AG09319 (cell line): ENCODE measurements at places on chromosomes 11 and 22.

DNA sequence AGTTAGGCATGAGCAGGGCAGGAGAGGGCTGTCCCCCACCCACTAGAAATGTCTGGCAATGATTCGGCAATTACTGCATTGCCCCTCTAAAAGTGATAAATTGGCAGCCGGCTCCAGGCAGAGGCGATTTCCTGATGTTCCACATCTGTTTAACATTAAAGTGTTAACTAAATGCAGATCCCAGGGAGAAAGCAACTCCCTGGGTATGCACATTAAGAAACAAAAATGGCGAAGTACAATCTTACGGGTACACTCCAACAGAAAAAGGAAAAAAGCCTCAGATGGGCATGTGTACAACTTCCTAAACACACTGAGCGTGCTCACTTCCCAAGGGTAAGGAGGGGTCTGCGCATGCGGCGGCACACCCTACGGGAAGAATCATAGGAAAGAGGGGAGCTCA lies 314.4 kb downstream of the CASP12 start:
- DNase-seq, result no peak

- DNase-seq, result no peak
Observed at GRCh38 chr11:67076202-67076601, 19.6 kb downstream of the RHOD start.

DNA sequence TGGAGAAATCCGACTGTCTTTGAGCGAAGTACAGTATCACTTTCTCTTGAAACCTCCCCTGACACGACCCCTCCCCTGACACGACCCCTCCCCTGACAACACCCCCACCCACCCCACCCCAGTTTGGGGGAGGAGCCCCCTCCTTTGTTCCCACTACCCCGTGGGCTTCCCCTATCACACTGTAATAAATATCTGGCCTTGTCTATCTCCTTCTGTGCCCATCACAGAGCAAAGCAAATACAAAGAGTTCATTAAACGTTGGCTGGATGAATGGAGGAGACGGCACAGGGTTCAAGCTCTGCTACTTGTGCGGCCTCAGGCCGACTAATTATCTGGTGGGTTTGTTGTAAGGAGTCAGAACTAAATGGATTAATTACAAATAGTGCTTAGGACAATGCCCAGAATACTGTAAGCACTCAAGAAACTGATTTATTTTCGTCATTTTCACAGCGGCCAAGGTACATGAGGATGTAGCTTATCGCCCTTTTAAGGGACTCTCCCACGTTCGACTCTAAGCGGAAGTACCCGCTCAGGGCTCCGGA lies 628 bp upstream of the GGA1 start:
- DNase-seq, result no peak

GRCh38 chr11:55457641-55458040 lies 89.9 kb downstream of the OR4A15 start:
- DNase-seq, result no peak

DNA sequence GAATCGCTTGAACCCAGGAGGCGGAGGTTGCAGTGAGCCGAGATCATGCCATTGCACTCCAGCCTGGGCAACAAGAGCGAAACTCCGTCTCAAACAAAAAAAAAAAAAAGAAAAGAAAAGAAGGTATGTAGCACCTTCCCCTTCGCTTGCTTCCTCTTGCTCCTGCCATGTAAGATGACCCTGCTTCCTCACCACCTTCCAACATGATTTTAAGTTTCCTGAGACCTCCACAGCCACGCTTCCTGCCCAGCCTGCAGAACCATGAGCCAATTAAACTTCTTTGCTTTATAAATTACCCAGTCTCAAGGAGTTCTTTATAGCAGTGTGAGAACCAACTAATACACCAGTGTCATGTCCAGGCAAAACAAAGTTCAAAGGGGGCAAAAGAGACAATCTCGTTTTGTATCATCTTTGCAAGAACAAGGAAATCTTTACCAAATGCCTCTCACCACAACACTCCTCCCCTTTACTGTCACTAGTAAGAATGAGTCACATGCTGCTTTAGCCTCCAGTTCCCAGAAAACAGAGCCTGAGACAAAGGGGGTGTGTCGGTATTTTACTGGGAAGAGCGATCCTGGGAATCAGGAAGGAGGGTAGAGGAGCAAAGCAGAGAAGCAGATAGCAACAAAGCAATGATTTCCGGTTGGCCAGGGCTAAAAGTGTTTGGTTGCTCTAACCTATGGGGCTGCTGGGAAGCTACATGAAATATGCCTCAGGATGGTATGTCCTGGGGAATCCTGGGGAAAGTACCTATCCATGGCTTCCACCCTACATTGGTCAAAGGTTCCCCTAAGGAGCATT lies 10.5 kb upstream of the MCHR1 start:
- DNase-seq, result peak; percentile 52

DNA sequence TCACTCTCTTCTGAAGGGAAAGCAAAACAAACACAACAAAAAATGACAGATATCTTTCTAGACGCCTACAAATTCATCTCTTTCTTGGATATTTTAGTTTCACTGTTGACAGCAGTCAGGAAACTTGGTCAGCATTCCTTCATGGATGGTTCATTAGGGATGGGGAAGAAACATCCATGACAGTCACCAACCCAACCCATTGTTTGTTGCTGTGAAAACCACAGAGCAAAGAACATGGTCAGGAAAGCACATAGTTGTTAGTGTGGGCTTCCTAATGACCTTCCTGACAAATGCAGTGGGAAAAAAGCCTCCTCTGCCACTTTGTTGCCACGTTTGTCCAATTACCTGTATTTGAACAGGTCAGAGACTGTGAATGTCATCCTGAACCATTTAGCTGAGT lies 139.8 kb upstream of the SNX19 start:
- DNase-seq, result no peak

DNA sequence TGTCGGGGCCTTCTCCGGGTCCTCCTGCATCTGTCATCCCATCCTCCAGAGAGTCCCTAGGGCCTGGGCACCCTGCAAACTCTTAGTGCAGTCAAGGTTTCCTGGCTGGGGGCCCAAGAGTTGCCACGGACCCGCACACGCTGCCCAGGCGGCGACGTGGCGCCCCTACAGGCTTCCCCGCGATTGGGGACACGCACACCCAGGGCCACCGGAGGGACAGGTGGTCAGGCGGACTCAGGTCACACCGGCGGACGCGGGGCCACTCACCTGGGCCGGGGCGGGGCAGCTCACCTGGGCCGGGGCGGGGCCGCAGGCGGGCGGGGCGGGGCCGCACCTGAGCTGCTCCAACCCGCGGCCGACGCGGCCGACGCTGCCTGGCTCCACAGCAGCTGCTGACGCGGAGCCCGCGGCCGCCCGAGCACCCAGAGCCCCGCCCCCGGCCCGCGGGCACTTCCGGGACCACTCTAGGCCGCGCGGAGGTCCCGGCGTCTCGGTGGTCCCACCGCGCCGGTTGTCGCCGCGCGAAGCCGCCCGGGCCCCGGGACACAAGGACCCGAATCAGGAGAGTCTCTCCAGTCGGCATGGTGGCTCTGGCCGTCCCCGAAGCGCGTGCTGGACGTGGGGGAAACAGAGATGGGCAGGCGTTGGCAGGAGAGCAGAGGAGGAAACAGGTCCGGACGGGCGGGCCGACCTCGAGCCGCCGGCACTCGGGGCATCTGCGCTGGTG lies at the start of gene ZNF70:
Gene ZNF70, minus strand, starts transcription at position 399 of the 727 bp plus-strand sequence. CDS start 5,972 bp downstream, outside the sequence.
- peak; percentile 44 for DNase-seq

DNA sequence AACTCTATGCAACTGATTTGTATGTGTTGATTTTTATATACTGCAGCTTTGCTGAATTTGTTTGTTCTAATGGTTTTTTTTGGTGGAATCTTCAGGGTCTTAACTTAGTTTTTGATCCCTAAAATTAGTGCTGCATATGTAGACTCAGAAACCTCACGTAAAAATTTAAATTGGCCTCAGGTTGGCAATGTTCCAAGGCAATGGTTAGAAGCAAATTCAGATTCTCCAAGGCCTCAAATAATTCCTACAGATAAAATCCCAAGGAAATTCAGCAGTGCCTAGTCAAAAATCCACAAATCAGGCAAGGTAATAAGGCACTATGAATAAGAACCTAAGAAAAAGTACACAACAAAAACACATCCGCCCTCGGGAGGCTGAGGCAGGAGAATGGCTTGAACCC lies 9.5 kb downstream of the PDE3B start:
- DNase-seq, result no peak

GRCh38 chr22:24207264-24208011 lies 26.2 kb downstream of the SUSD2 start:
- DNase-seq, result no peak

- no peak for DNase-seq
Observed at GRCh38 chr11:114256176-114256966, 39.8 kb upstream of the NNMT start.

- no peak for DNase-seq
Observed at GRCh38 chr11:133228471-133229329, 303.6 kb downstream of the OPCML start.

DNA sequence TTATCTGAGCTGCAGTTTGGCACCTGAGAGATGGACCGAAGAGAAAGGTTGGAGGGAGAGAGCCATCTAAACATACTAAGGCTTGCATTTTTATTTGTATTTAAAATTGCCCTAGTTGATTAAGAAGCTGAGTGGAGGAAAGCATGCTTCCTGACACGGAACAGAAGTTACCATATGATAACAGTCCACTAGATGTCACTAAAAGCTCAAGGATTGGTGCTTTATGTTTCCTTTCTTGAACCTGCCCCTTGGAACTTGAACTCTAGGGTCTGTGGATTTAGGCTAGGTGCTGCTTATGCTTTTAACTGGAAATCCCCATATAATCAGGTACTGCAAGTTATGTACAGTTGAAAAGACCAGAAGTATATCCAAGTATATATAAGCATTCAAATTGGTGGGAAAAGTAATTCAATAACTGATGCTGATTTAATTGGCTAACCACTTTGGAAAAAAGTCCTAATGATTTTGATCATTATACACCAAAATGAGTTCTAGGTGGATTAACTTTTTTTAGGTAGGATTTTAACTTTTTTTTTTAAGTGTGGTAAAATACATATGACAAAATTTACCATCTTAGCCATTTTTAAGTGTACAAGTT lies 9.5 kb downstream of the RBMXL2 start:
- no peak for DNase-seq

DNA sequence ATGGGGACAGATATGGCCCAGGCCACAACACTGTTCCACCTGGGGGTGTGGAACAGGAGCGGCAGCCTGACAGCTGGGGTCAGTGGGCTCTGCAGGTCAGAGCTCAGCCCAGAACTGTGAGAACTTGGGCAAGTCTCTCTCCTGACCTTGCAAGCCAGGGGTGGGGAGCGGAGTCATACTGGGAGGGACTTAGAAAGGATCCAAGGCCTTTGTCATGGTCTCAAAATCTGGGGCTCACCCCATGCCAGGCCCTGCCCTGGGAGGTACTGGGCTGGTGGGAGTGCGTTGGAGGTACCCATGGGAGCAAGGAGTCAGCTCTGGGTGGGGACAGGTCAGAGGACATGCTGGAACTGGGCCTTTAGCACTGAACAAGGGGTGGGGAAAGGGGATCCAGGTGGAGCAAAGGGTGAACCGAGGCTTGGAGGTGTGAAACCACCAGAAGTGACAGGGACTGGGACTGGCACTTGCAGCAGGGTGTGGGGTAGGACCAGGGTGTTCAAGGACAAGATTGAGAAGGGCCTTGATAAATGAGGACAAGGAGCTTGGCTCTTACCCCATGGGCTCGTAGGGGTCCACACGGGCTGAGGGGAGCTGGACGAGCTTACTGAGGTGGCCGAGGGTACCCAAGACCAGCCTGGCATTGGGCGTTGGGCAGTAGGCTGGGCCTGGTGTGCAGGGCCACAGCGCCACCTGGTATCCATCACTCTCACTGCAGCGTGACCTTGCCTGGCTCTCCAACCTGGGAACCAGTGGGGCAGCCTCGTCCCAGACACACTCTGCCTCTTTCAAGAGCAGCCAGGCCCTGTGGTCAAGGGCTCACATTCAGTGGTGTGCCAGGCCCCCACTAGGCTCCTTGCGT lies 7.4 kb upstream of the PMM1 start:
- no peak for DNase-seq

- DNase-seq, result no peak
Observed at GRCh38 chr11:134701564-134702165, 289.6 kb upstream of the B3GAT1 start.

- DNase-seq, result peak; percentile 59
Observed at GRCh38 chr22:20885557-20886323, 26.9 kb downstream of the SNAP29 start.

- DNase-seq, result no peak
Observed at GRCh38 chr22:23565305-23565914, 14.7 kb downstream of the IGLL1 start.

- no peak for DNase-seq
Observed at GRCh38 chr11:35878741-35879140, 65.1 kb upstream of the LDLRAD3 start.

- DNase-seq, result no peak
Observed at GRCh38 chr11:126695293-126695692, 305.3 kb downstream of the KIRREL3 start.

GRCh38 chr11:126366064-126366822 lies 10.8 kb downstream of the ST3GAL4 start:
- no peak for DNase-seq
